ENCODE measurements at places on chromosomes 1 and 21.

DNA sequence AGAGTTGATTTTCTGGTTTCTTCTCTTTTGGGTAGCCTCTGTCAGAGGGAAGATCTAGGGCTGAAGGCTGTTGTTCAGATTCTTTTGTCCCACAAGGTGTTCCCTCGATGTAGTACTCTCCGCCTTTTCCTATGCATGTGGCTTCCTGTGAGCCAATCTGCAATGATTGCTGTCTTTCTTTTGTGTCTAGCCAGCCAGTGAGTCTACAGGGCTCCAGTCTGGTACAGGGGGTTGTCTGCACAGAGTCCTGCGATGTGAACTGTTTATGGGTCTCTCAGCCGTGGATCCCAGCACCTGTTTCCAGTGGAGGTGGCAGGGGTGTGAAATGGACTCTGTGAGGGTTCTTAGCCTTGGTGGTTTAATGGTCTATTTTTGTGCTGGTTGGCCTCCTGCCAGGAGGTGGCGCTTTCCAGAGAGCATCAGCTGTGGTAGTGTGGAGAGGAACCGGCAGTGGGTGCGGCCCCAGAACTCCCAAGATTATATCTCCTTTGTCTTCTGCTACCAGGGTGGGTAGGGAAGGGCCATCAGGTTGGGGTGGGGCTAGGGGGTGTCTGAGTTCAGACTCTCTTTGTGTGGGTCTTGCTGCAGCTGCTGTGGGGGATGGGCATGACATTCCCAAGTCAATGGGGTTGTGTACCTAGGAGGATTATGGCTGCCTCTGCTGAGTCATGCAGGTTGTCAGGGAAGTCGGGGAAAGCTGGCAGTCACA is 81.3 kb upstream of the C21orf91 start:
- no peak for DNase-seq

DNA sequence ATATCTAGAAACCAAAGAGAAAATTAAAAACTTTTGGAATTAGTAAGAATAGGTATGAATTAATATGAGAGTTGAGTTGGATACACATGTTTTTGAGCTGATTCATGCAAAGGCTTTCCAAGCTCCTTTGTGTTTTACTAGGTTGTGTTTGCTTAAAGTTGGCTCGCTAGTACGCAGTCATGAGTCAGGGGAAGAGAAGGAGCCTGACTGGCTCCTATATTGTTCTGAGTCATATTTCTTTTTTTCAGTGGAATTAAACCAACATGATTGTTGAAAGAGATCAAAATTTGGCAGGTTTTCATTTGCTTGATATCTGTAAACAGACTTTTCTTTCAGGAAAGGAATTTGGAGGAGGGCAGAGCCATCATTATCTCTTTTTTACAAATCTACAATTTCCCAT is 66.7 kb downstream of the MAGI3 start:
- DNase-seq = no peak

- no peak for DNase-seq
These were observed 2.7 kb downstream of the ARHGEF11 start for GRCh38 chr1:157042846-157043245.

- DNase-seq = peak; percentile 36
These were observed 316.0 kb downstream of the VAV3 start for GRCh38 chr1:107649023-107649422.
